Renal cortical epithelial cell (primary cell): ENCODE measurements at places on chromosomes 3 and 15.

GRCh38 chr3:157647820-157648219 is 144.6 kb upstream of the VEPH1 start:
- DNase-seq = no peak

DNA sequence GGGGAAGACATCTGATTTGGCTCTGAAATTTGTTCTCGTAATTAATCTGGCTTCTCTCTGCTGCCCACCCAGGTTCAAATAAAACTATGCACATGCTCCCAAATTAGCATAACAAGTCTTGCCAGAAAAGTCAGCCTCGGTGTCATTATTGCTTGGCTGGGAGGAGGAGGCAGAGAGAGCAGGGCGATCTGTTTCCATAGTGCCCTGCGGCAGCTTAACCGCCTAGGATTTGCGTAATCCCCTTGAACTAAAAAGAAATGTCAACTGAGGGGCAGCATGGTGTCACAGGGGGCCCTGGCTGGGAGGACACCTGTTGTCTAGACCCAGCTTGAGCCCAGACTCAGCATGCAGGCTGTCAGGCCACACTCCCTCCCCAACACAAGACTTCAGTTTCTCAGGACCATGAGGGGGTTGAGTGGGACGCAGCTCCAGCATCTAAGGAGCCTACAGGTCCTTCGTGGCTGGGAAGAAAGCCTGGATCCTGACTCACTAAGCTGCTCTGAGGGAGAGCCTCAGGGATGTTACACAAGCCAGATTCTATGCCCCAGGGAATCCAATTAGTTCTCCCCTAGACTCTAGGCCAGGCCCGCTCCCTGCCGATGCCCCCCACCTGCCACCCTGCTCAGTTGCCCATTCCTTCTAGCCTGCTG is 17.3 kb downstream of the MRPS11 start:
- DNase-seq = peak; percentile 18

- no peak for DNase-seq
These were observed 100.1 kb downstream of the TPRA1 start for GRCh38 chr3:127490271-127491023.

GRCh38 chr3:72144773-72145505 is 360.0 kb upstream of the PROK2 start:
- DNase-seq = no peak

DNA sequence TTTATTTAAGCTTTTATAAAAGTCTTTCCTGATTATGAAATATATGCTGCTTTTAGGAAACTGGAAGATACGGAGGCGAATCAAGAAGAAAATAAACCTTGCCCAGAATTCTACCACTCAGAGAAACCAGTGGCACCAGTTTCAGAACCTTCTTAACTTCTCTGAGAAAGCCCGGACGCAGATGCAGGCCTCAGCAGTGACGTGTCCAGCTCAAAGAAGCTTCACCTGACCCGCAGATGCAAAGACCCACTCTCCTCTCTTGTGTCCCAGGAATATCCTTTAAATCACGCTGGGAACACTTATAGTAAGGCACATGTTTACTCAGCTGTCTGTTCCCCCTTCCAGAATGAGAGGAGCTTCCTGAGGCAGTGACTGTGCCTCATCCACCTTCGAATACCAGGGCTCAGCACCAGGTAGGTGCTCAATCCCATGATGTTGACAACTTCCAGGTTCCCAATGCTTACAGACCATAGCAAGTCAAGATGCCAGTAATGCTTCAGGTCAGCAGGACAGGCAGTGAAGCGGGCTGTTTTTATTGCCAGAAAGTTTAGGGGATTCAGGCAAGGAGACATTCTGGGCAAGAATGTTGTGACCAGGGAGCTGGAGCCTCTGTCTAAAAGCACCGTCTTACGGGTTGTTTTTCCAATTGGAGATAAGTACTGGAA is 39.9 kb upstream of the LDHAL6B start:
- DNase-seq = no peak

DNA sequence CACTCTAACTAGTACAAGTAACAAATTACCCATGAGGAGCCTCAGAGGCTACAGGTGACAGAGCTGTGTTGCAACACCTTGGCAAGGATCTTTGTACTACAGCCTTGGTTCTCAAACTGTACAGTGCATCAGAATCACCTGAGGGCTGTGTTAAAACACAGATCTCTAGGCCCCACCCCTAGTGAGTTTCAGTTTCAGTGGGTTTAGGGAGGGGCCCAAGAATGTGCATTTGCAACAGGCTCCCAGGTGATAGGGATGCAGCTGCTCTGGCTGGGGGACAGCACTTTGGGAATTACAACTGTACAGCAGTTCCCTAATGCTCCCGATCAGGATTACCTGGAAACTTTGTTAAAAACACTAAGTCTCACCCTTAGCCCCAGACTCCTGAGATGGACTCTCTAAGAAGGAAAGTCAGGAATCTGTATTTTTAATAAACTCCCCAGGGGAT is 66.1 kb upstream of the NR2F2 start:
- peak; percentile 94 for DNase-seq

- no peak for DNase-seq
These were observed 71.4 kb downstream of the KLF13 start for GRCh38 chr15:31397851-31398661.

GRCh38 chr15:45790325-45790943 is 155.6 kb downstream of the SQOR start:
- DNase-seq = peak; percentile 11

DNA sequence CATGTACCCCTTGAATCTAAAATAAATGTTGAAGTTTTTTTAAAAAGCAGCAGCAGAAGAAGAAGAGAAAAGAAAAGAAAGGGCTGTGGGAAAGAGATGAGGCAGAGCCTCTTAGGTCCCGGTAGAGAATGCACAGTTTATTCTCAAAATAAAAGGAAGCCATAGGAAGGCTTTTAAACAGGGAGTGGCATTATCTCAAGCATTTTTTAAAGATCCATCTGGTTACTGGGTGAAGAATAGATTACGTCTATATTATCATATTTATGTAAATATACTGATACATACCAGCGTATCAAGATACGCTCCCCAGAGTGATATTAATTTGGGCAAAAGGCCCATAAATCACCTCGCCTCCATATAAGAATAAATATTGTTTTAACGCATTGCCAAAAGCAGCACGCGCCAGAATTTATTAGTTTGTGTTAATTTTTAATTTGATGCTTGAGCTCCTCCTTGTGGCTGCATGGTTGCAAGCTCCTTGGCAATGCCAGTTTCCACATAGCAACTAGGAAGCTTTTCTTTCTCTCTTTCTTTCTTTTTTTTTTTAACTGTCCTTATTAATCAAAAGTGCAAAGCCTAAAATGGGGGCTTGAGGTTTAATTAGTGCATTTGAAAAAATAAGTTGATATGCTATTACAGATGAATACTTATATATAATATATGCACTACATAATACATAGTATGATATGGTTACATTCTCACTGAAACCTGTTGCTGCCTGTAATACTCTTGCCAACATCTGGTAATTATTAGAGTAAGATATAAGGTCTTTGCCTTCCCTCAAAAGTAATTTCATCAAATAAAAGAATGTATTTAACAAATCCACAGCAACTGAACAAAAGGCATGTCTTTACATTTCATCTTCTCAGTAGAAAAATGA is 242.8 kb upstream of the UBE2E2 start:
- DNase-seq = peak; percentile 53

DNA sequence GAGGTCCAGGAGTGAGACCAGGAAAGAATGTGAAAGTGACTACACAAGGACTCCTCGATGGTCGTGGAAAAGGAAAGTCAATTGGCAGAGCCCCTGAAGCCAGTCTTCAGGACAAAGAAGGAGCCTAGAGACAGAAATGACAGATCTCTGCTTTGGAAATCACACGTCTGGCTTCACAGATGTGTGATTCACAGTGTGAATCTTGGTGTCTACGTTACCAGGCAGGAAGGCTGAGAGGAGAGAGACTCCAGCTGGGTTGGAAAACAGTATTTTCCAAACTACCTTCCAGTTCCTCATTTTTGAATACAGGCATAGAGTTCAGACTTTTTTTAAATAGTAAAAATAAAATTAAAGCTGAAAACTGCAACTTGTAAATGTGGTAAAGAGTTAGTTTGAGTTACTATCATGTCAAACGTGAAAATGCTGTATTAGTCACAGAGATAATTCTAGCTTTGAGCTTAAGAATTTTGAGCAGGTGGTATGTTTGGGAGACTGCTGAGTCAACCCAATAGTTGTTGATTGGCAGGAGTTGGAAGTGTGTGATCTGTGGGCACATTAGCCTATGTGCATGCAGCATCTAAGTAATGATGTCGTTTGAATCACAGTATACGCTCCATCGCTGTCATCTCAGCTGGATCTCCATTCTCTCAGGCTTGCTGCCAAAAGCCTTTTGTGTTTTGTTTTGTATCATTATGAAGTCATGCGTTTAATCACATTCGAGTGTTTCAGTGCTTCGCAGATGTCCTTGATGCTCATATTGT is 6.0 kb downstream of the CCR2 start:
- DNase-seq = peak; percentile 23

GRCh38 chr3:178655488-178655887 is 119.3 kb downstream of the KCNMB2 start:
- no peak for DNase-seq
